Foreskin keratinocyte (primary cell): ENCODE measurements at places on chromosomes 7 and 10. TPM values are rescaled to one million over a fixed set of nuclear protein-coding genes. Genes with fewer than 3 reads are reported as not detected.

The SLC26A5 gene
- not detected in 2 replicates for polyA plus RNA-seq

The HHEX gene
- polyA plus RNA-seq = not detected in 2 replicates

The MRPL32 gene
- polyA plus RNA-seq = 99.4 and 114 TPM in 2 replicates

The MMP21 gene
- not detected in 2 replicates for polyA plus RNA-seq

The POLR2J2 gene
- polyA plus RNA-seq = 0.35 and 2.9 TPM in 2 replicates

DNA sequence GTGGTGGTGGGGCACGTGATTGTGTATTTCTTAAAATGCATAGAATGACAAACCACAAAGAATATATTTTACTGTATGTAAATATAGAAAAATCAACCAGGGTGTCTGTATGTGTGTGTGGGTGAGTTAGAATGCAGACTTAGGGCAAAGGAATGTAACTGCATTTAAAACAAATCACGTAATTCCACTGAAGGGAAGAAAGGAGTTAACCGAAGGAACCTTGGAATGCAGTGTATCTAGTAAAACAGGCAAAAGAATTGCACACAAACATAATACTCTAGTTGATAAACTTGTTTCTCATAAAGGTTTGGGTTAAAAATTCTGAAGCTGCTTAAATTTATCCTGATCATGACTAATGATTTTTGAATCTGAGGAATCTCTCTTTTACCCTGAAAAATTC, 134.9 kb downstream of the ADRA2A start:
- peak; percentile 27 for DNase-seq

- no peak for DNase-seq
Measured at GRCh38 chr7:114152314-114152938, 233.6 kb upstream of the PPP1R3A start.

DNA sequence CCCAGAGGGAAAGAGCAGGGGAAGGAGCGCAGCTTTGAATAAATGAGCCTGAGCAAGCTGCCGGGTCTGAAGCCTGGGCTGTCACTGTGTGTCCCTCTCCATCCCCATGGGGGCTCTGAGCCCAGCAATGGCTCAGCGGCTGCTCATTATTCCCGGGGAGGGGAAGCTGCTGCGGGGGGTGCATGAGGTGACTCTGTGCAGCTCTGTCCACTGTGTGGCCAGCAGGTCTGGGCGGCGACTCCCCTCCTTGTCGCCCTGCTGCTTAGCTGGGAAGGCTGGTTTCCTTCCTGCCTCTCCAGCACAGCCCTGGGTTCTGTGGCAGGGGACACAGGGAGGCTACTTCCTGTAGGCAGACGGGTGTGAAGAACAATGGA, 234.2 kb downstream of the PRPF18 start:
- DNase-seq = no peak

GRCh38 chr7:8149222-8149621, 112.7 kb downstream of the ICA1 start:
- no peak for DNase-seq

GRCh38 chr10:92202536-92202935, 88.3 kb downstream of the CPEB3 start:
- no peak for DNase-seq

- DNase-seq = no peak
Measured at GRCh38 chr7:135508883-135509588, 866 bp downstream of the CNOT4 start.

DNA sequence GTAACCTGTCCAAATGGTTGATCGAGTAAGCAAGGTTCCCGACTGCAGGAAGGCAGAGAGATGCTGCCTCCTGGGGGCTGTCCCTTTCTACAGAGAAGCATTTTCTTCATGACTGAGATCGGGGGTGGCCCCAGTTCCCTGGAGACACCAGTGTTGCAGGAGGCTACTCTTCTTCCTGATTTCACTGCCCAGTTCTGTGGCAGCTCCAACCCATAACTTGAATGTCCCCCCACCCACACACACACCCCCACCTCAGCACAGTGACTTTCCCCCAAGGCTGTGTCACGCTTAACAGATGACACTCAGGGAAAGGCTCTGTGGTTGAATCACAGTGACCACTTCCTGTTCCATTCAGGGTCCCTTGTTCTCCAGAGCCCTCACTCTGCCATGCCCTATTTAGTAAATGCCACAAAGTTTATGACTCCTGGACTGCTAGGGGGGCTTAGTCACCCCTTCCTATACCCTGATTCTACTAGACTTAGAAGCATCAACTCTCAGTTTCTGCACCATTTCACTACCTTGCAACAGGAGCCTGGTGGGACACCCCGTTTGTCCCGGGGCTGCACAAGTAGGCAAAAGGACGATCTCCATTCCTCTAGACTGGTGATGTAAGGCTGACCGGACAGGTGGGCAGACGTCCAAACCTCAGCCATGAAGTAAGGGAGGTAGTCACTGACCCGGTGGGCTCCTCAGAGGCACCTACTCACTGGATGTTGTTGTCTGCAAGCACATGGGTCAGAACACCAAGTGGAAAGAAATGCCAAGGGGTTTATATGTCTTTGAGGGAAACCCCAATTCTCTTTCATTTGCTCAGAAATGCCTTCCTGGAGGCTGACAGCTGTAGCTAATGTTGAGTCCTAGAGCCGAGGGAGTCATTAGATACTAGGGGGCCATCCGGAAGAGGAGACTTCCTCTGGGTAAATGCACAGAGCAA, 31.3 kb upstream of the SMC3 start:
- DNase-seq = no peak

DNA sequence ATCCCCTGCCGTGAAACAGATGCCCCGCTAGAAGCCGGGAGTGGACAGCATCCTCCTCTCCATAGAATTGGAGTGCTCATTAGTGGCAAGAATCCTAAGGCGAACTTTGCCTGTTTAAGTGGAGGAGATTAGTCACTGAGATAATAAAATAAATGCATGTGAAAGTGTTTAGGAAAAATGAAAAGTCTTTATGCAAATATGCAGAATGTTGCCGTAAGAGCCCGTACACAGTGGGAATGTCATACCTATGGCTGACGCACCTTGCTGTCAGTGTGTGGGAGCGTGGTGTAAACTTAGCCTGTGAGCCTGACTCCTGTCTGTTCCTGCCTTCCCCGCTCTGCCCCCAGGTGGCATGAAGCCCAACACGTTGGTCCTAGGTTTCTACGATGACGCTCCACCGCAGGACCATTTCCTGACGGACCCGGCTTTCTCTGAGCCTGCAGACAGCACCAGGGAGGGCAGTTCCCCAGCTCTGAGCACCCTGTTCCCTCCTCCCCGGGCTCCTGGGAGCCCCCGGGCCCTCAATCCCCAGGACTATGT, 1.7 kb upstream of the TRIP6 start:
- peak; percentile 97 for DNase-seq

DNA sequence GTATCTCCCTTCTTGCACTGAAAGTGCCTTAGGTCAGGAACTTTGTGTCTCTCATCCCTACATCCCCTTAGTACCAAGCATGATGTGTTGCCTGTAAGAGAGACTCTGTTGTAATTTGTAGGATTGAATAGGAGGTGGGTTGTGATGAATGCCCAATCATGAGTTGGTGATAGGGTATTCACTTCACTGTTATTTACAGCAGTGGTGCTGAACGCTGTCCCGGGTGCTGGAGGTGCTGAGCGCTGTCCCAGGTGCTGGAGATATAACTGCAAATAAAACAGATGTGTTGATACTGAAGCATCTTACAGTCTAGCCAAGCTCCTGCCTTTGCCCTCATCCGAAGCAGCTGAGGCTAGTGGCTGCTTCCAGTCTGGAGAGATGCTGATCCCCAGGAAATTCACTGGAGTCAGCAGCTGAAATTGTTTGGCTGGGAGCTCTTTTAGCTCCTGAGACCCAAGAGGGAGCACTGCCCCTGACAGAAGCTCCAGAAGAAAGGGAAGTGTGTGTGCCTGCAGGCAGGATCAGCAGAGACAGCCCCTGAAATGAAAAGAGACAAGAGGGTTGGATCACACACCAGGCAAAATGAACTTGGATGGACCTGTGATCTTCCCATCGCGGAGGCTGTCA, 183.4 kb downstream of the SORCS3 start:
- peak; percentile 17 for DNase-seq
